ENCODE measurements at places on chromosomes 4 and X.

DNA sequence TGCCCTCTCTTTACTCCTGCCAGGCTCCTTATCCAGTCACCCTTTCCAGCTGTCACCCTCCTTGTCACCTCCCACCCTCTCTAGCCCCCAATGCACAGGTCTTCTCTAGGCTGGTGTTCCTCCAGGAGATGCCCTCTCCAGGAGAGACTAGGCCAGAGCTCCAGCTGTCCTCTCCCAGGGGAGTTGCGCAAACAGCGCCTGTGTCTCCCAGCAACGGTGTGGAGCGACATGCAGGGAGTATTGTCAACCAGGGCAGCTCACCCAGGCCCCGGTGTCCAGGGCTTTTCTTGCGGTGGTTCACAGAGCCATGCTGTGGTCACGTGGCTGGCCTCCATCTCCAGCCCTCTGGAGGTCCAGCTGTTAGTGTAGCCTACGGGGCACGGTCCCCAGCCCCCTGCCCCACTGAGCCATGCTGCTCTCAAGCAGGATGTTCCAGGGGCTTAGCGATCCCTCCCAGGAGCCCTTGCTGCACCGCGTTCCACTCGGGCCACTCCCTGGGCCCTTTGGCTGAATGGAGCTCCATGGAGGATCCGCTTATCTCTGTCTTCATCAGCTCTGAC lies 34.8 kb downstream of the CCNQ start:
- no peak for DNase-seq

GRCh38 chr4:143431526-143432257 lies 81.8 kb upstream of the SMARCA5 start:
- DNase-seq = no peak

GRCh38 chrX:153731117-153731844 lies 6.6 kb downstream of the ABCD1 start:
- no peak for DNase-seq

- peak; percentile 74 for DNase-seq
Observed at GRCh38 chr4:71184195-71184781, 154.5 kb upstream of the SLC4A4 start.

GRCh38 chr4:176788971-176789370 lies 3.8 kb downstream of the VEGFC start:
- DNase-seq = peak; percentile 59

DNA sequence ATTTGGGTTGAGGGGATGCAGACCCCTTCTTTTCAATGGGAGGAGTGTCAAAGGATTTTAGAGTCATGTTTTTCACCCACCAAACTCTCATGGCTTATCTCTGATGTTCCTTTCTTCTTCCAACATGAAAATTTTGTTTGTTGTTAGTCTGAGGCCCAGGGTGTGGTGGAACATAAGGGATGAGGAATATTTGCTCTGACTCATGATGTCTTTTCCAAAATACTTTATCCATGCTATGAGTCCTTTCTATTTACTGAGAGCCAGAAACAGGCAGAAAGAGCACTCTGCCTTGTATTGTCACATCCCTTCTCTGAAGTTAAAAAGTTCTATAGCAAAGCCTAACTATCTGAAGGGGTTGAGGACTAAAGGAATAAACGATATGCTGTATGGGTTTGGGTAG lies 61.6 kb upstream of the GYPA start:
- no peak for DNase-seq
